ENCODE measurements at places on chromosomes 1 and 21.
A peak's percentile ranks its signal among the peaks of the same experiment; 100 is the strongest.

GRCh38 chr21:41817877-41818855 lies 51.3 kb upstream of the RIPK4 start:
- no peak for DNase-seq

GRCh38 chr1:194117582-194117981 lies 931.2 kb upstream of the B3GALT2 start:
- no peak for DNase-seq

DNA sequence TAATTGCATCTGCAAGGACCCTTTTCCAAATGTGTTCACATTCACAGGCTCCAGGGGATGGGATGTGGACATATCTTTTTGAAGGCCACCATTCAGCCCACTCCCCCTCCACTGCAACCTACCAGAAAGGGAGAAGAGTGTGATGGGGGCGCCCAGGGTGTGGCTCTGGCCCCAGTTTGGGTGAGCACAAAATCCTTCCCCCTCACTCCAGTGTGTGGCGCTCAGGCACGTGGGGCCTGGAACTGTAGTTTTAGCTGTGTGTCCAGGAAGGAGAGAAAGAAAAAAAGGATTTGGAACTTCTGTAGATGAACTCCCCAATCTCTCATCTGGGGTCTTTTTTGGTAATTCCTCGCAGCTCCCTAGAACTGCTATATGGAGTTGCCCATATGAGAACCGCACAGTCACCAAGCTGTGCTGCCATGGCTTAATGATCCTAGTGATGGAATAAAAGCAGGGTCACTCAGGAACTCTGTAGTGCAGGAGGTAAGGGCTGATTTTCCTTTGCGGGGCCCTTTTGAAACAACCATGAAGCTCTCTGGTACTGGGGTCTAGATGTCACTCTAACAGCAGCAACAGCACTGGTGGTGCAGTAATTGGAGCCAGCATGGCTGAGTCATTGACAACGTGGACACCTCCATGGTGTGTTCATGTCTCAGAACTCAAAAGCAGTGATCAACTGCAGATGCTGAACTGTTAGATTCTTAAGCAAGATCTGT lies 17.0 kb downstream of the AGT start:
- peak; percentile 34 for DNase-seq

- DNase-seq = no peak
These were observed 54.4 kb downstream of the PRSS38 start for GRCh38 chr1:227869851-227870305.

DNA sequence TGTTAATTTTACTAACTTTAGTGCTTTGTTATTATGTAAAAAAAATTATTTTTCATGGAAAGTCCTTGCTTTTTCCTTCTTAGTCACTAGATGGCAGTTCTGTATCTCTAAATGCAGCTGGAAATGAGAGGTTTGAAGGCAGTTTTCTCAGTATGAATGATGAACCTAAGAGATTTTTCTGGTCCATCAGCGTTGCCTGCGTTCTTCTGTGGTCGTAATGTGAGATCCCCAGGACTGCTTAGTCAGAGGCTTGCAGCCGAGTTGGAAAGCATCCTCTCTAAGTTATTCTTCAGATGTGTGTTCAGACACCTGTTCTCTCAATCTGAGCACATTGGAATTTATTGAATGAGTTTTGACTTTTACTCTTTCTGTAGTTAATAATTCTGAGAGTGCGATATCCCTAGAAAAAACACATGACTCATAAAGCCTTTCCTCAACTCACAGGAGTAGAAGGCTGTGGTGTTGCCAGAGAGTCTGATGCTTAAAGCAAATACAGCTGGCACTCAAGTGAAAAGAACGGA lies 99.3 kb downstream of the FMN2 start:
- DNase-seq = peak; percentile 91

All from choroid plexus epithelial cell (primary cell).